ENCODE measurements at places on chromosomes 1 and 21.

DNA sequence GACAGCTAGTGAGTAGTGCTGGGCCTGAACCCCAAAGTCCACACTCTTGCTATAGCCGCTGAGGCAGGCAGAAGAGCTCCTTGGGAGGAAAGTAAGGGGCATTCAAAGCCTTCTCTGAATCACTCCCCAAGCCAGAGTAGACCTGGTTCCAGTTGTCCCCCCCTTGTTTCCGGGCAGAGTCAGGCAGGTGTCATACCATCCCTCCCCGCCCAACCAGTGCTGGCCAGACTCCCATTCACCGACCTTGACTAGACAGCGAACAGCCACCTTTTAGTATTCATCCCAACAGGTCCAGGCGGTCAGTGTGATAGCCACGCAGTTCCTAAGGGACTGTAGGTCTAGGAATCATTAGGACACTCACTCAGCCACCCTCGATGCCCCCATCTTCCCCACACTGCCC lies 11.8 kb downstream of the CHRNB2 start:
- DNase-seq = no peak

DNA sequence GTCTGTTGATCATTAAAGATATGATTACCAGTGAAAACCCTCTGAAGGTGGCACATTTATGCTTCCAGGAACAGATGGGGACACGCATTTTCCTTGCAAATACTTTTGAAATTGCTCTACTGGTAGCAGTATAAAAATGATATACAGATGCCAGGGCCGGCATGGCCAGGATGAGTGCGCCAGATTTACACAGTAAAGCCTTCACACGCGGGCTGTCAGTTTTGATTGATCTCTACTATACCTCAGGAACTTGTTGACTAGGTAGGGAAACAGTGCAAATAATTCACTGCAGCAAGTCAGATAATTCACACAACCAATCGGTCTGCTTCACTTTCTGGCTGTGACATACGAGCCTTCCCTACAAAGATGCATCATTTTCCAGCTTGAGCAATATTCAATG lies 123.2 kb upstream of the BARHL2 start:
- no peak for DNase-seq

DNA sequence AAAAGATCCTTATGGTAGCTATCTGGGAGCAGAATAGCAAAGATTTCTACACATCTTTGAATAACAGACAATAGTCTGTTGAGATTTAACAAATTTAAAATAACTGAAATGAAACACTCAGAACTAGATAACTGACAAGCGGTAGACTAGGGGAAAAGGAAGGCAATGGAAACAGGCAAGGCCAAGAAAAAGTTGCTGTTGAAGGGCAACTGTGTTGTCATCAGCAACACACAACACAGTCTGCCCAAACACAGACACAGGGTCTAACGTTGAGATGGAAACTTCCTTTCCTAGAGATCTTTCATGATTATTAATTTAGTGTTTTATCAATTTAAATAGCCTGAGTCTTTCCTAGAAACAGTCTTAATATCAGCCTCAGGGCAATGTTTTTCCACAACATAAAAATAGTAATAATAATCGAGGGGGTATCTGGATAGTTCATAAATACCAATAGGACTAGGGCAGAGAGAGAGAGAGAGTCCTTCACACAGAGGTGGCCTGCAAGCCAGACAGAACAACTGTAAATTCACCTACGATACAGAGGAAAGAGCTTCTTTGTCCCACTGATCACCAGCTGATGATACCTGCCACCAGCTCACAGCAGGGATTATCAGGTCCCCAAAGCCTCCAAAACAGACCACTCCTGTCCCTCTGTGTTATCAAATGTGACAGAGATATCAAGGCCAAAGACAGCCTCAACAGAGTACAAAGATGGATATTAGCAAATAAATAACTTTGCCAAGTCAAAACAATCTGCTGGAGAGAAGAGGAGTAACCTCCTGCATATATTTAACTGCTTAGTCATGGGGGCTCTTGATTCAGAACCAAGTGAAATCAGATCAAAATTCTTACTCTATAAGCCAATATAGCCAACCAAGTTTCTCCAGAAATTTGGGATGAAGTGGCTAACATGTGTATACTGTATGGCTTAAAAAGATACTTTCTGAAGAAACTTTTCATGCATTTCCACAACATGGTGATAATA lies 245.3 kb downstream of the SLC45A1 start:
- no peak for DNase-seq

DNA sequence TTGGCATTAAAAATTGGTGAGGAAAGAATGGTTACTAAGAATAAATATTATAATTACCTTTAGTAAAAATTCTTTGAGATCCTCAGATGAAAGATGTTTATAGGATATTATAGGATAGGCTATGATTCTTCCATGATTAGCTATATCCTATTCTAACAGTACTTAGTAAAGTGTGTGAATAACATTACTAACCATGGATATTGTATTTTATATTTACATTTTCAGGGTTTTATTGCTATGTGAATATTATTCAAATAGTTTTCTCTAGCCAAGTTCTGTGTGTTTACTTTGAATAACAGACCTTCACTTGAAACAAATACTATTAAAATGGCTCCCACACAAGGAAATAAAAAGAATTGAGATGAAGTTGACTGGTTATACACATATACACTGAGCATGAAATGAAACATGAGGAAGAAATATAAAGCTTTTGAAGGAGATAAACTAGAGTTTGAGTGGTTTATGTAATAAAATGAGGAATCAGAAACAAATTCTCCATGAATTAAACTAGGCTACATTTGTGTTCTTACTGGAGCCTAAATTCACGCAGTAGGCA lies 479.4 kb upstream of the PKN2 start:
- DNase-seq = no peak

GRCh38 chr1:160911441-160911840 lies 26.5 kb upstream of the ITLN1 start:
- DNase-seq = no peak

DNA sequence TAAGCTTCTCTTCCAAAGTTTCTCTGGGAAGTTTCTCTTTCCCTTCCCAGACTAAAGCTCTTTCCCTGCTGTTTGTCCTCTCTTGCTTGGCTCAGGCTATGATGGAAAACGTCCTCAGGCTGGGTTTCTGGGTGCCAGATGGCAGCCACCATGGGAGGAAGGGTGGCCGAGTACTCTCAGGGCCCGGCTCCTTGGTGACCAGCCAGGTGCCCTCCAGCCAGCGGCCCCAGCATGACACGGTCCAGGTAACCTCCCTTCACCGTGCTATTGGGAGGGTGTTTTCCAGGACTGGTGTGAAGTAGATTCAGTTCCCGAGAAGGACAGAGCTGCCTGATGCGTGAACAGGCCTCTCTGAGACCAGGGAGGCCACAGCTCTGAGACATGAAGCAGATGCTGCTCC lies 60.3 kb downstream of the KIF26B start:
- no peak for DNase-seq

- no peak for DNase-seq
Observed at GRCh38 chr1:19121192-19121591, 88.9 kb downstream of the UBR4 start.

GRCh38 chr1:178516110-178516509 lies 3.2 kb downstream of the TEX35 start:
- no peak for DNase-seq

GRCh38 chr1:100362821-100363466 lies 10.6 kb downstream of the CDC14A start:
- DNase-seq = no peak

- DNase-seq = no peak
Observed at GRCh38 chr21:31945546-31945945, 72.7 kb downstream of the HUNK start.

DNA sequence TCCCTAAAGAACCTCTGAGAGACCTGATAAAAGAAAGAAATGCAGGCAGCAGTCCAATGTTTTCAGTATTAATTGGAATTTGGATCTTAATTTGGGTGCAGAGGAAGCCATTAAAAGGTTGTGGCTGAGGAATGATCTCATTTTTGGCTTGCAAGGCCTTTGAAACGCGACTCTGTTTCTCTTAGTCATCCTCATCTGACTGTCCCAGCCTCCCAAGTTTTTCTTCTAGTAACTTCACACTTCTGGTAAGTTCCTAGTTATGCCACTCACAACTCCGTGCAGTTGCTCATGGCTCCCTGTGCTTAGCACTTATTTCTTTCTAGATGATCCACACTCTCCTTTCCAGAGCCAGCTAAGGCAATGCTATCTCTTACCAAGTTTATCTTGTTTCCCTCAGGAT lies 147.4 kb upstream of the USP24 start:
- DNase-seq = no peak

DNA sequence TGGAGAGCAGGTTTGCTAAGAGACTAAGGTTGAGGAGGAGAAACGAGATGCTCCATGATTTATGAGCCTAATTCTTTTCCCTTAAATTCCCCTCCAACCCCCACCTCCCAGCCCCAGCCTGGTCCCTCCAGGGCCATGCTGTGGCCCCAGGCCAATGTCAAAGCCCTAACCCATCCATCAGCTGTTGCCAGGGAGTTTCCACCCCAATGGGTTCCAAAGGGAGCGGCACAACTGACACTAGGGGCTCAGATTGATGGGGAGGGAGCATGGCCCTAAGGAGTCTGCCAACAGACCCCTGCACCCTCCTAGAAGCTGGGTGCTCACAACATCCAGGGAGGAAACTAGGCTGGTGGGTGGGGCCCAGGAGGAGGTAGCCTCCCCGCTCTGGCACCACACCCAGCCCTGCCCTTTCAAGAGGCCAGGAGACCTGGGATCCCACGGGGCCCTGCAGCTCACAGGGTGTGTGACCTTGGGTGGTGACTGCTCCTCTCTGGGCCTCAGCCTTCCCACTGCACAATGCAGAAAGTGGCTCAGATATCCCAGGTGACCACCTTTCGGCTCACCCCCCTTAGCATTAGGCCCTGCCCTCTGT lies 12.9 kb downstream of the AHDC1 start:
- DNase-seq = no peak

GRCh38 chr1:95117207-95118066 lies at the start of gene TLCD4:
Gene TLCD4, plus strand, starts transcription at chr1:95117355. Its CDS starts 26,547 bp downstream, at chr1:95143902.
- peak; percentile 9 for DNase-seq

GRCh38 chr21:14890141-14890540 lies 174.7 kb downstream of the NRIP1 start:
- DNase-seq = no peak
